ENCODE measurements at places on chromosomes 12 and 14.
A peak's percentile ranks its signal among the peaks of the same experiment; 100 is the strongest.

GRCh38 chr12:15984963-15985362 is 73.8 kb downstream of the DERA start:
- DNase-seq, result no peak

DNA sequence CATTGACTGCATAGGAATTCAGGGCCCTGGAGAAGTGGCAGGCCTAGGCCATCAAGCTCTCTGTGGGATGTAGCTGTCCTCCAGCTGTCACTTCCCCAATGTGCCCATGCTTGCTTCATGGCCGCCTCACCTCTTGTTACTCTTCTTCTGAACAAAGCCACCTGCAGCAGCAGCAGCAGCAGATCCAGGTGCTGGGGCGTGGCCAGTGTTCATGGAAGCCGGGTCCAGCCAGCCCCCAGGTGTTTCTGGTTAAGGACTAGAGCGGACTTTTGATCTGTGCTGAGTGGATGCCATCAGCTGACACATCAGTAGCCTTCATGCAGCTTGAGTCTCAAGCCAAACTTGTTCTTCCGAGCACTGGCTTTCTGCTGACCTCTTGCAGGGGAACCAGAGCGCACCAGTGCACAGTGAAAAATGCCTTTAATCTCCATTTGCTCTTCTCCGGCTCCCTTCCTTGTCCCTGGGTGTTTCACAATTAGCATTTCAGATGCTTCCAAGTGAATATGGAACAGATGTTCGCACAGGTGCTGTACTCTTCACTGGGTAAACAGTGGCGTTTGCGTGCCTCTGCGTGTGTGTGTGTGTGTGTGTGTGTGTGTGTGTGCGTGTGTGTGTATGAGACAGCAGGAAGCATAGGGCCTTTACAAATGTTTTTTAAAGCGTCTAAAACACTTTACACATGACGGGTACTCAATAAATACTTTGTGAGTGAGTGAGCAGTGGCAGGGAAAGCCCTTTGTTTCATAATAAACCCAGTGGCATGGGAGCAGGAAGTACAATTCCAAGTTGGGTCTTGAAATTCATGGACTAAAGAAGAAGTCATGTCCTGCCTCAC is 20.1 kb downstream of the TPCN1 start:
- no peak for DNase-seq

- no peak for DNase-seq
Observed at GRCh38 chr12:76124456-76124855, 40.0 kb upstream of the NAP1L1 start.

- no peak for DNase-seq
Observed at GRCh38 chr14:50520947-50521815, 11.2 kb downstream of the MAP4K5 start.

DNA sequence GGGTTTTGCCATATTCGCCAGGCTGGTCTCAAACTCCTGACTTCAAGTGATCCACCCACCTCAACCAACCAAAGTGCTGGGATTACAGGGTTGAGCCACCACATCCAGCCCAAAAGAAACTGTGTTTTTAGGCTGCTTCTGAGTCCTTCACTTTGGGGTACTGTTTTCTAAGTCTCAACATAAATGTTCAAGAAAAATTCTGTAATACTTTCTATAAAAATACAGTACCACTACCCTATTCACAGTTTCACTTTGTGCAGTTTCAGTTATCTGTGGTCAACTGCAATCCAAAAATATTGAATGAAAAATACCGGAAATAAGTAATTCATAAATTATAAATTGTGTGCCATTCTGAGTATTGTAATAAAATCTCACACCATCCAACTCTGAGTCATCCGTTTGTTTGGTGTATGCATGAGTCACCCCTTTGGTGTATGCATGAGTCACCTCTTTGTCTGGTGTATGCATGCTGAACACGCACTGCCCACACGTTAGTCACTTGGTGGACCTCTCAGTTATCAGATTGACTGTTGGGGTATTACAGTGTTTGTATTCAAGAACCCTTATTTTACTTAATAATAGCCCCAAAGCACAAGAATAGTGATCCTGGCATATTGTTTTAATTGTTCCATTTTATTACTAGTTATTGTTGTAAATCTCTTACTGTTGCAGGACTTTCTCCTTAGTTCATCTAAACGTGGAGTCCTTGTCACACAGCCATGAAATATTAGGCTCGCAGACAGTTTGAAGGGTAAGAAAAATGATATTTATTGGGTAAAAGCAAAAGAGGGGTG is 190.2 kb downstream of the FSCB start:
- peak; percentile 3 for DNase-seq

- DNase-seq, result no peak
Observed at GRCh38 chr14:53470351-53471043, 317.4 kb upstream of the DDHD1 start.

DNA sequence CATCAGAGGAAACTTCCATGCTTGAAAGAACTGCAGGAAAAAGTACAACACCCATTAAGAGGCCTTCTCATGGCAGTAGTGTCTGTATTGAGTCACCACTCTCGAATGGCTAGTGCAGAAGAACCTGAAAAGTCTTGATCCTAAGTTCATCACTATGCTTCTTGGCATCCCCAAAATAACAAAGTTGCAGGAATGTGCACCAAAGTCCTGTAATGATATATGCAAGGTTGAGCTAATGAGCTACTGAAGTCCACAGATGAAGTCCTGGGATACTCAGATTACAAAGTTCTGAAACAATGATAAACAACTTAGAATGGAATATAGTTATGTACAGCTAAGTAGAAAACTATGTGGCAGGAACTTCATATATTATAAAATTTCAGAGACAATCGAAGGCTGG is 545.4 kb downstream of the FOXG1 start:
- DNase-seq, result no peak

- DNase-seq, result no peak
Observed at GRCh38 chr12:52515319-52515646, 4.9 kb downstream of the KRT5 start.

- DNase-seq, result no peak
Observed at GRCh38 chr14:100096656-100097055, 31.4 kb downstream of the EVL start.

DNA sequence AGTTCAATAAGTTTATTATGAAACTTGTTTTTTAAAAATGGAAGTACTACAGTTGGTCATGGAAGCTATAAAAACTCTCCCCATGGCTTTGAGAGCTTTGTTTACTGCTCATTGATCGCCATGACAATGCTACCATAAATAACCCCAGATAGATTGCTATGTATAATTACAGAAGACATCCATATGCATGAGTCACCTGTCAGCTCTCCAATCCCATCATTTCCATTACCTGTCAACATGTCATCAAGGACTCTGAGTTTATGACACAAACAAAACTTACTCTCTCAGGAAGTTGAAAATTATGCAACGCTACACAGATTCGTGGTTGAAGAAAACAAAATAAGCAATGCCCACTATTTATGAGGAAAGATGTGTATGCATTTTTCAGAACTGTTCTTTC is 144.4 kb downstream of the SEC23A start:
- no peak for DNase-seq

DNA sequence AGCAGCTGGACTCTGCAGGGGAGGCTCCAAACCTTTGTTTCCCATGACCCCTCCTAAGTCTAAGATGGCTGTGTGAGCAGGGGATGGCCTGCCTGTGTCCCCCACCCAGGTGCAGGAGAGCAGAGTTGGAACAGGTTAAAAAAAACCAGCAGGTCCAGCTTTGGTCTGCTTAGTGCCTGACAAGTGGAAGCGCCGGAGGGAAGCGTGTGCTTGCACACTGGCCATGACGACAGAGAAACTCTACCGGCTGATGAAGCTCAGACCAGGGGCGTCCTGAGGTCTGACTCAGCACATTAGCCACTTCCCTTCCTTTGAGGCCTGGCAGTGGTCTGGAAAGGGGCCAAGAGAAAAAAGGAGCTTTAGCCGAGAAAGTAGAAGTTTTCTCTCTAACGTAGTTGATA is 280.1 kb downstream of the VRK1 start:
- no peak for DNase-seq

- DNase-seq, result no peak
Observed at GRCh38 chr14:104393898-104394381, 185.6 kb upstream of the C14orf180 start.

DNA sequence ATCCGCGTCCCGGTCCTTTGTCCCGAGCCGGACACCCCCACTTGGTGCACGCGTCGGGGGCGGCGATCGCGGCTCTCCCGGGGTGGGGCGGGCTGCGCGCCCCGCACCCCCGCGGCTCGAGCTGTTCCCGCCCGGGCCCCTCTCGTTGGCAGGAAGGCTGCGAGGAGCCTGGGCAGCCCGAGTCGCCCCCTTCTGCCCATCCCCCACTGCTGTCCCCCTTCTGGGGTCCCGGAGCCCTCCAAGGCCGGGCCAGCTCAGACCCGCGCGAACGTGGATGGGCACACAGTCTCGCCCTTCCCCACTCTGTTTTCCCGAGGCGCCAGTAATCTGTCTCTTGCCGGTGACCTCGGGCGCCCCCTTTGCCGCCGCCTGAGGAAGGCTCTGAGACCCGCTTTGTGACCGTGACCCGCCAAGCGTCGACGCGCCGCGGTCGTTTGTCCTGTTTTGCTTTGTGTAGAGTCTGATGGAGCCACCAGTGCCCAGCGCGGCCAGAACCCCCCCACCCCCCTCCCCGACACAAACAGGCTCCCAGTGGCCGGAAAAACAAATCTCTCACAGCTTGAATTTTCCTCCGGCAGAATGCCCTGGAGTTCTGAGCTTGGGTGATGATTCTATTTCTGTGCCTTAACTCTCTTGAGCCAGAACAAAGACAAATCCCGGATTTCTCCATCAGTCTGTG is 610 bp downstream of the C14orf132 start:
- DNase-seq, result peak; percentile 19

DNA sequence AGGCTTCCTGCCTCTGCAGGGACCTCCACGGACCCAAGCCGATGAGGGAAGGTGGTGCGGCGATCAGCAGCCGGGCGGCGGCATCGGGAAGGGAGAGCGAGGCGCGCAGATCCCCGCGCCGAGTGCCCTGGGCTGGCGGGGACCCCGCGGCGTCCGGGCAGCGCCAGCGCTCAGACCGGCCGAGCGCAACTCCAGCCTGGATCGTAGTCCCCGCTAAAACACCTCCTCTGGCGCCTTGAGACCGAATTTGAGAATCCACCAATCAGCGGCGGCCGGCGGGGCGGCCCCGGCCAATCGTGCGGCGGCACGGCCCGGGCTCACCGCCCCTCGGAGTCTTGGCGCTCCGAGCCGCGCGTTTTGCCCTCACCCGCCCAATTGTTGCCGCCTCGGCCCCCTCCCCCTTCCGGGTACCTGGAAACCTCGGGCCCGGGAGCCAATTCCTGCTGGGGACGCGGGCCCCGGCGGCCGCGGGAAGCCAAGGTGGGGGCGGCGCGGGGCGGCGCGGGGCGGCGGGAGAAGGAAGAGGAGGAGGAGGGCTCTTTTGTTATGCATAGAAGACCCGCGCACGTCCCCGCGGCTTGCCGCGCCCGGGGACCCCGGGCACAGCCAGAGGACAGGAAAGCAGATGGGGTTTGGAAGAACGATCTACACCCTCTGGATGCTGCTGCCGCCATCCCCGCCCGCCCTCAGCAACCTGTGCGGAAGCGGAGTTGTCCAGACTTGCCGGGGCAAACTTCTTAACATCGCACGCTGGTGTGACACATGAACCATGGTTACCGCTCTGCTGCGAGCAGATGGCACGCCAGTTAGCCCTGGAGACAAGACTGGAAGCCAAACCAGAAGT is at the start of gene E2F7:
E2F7 (minus strand) TSS at position 209 of the 844 bp plus-strand sequence. CDS start 934 bp downstream, outside the sequence.
- DNase-seq, result peak; percentile 85

- DNase-seq, result no peak
Observed at GRCh38 chr12:47273191-47273626, 193.4 kb upstream of the AMIGO2 start.

- no peak for DNase-seq
Observed at GRCh38 chr12:11513288-11513687, 117.9 kb upstream of the PRB2 start.

DNA sequence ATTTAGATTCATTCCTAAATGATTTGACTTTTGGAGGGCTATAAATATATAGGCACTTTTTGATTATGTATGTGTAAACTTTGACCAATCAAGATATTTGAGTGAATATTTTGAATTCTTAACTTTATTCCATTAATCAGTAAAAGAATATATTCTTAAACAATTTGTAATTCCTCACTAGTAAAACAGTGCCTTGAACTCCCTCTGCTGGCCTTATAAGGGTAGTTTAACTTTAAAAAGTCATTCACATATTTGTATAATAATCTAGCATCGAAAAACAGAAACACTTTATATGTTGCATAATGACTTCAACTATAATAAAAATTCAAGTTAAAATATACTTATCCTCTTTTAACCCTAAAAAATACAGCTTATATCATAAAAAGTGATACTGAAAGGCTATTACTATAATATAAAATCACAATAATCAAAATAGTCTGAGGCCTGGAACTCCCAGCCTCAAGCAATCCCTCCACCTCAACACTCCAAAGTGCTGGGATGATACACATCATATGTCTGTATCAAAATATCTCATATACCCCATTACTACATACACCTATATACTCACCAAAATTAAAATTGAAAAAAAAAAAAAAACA is 31.2 kb downstream of the CCDC59 start:
- no peak for DNase-seq

DNA sequence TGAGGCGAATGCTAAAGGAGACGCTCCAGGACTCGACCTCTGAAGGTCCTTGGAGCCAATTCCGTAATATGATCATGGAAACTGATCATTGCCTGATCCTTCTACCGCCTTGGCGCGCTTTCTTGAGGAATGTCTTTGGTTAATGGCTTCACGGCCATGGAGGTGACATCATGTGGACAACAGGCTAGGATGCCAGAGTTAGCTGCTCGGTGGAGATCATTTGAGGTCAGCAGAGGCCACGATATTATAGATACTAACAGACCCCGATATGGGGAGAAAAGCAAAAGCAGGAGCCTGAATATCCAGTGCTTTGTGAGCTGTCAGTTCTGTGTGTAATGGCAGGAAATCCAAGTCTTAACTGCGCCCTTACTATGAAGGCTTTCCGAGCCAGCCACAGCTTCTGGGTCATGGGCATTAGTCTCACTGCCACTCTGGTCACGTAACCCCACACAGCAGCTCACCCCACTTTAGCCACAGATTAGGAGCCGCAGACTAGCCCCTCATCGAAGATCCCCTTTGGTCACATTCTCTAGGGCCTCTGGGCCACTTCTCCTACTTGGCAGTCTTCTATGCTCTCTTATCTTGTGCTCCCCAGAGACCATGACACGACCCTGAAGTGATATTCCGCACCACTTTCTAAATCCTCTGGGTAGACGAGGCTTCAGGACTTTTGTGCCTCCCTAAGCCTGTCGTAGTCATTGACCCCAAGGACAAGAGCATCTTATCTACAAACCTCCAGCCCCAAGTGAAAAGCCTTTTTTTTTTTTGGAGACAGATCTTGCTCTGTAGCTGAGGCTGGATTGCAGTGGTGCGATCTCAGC is 724 bp upstream of the CS start:
- DNase-seq, result no peak

DNA sequence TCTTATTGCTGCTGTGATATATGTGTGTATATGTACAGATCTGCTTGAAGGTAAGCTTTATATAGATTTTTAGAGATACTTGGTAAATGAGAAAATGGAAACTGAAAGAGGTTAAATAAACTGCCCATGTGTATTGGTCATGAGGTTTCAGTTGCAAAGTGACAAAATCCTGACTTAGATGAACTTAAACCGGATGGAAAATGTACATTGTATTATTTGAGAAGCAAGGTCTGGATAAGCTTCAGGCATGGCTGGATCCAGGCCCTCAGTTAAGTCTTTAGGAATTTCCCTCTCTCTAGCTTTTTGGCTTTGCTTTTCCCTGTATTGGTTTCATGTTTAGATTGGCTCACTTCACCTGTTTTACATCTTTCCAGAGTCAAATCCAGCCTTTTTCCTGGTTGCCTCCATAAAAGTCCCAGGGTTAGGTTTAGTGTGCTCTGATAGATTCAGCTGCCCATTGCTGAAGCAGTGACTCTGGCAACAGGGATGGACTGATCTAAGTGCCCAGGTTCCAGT is 21.0 kb upstream of the MAP1LC3B2 start:
- no peak for DNase-seq

Data from NCI-H1930 (cell line).